ENCODE measurements at places on chromosomes 6 and 20. TPM values are rescaled to one million over a fixed set of nuclear protein-coding genes. Genes with fewer than 3 reads are reported as not detected.

Gene AHCY
- 16.9 TPM for total RNA-seq

Gene ADGRF5
- not detected for total RNA-seq

Gene SLC17A1
- total RNA-seq: not detected

Gene DEFB129
- total RNA-seq: not detected

Gene MMP24
- total RNA-seq: not detected

Gene GPX5
- not detected for total RNA-seq

Gene SYCP2
- total RNA-seq: 4.6 TPM

Gene SCP2D1
- not detected for total RNA-seq

All from CD4-positive, alpha-beta T cell (primary cell).